ENCODE measurements at places on chromosomes 11 and 22.

GRCh38 chr22:29044657-29045176 is 16.9 kb downstream of the C22orf31 start:
- DNase-seq = no peak

DNA sequence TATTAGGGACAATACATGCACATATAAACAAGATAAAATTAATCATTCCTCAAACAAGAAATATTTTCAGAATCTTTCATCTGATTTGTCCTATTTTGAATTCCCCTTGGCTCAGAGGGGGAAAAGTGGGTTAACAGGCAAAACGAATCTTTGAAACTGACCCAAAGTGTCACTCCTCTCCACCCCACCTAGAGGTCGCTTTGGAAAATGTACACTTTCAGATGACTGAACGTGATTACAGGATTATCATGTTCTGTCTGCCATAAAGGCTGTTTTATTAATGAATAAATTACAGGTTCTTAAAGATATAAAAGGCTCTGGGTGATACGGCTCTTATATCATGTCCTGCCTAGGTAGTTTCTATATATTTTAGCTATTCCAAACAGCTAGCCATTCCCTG is 1735.0 kb downstream of the LRRC4C start:
- no peak for DNase-seq

GRCh38 chr11:44515048-44515447 is 50.4 kb upstream of the CD82 start:
- no peak for DNase-seq

GRCh38 chr22:36658900-36659299 is 44.7 kb downstream of the CACNG2 start:
- no peak for DNase-seq

All from hematopoietic multipotent progenitor cell treated with erythropoietin and hydrocortisone succinate and interleukin-3 and kit ligand, for 17 days (in vitro differentiated cells).